ENCODE measurements at places on chromosomes 4 and X. TPM values are rescaled to one million over a fixed set of nuclear protein-coding genes. Genes with fewer than 3 reads are reported as not detected.

GRCh38 chrX:8364369-8365141 is 100.1 kb upstream of the VCX3B start:
- no peak for DNase-seq

GRCh38 chr4:151407018-151407417 is 2.0 kb upstream of the FHIP1A start:
- DNase-seq, result no peak

DNA sequence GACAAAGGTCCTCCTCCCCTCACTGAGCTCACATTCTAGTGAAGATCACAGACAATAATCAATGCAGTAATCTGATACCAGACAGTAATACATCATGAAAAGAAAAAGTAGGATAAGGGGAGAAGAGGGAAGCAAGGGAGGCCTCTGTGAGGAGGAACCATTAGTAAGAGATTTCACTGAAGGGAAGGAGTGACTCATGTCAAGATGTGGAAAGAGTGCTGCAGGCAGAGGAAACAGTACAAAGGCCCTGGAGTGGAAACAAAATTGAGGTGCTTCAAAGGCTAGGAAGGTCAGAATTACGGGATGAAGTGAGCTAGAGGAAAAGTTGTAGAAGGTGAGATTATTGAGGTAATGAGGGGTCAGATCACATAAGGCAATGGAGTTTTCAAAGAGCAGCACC is 38.1 kb downstream of the LAMTOR3 start:
- no peak for DNase-seq

- DNase-seq, result no peak
Observed at GRCh38 chrX:112611776-112612175, 68.0 kb downstream of the LHFPL1 start.

GRCh38 chrX:153926552-153926857 is 441 bp upstream of the ARHGAP4 start:
- no peak for DNase-seq

GRCh38 chr4:152678841-152679240 is 956 bp downstream of the TMEM154 start:
- no peak for DNase-seq

DNA sequence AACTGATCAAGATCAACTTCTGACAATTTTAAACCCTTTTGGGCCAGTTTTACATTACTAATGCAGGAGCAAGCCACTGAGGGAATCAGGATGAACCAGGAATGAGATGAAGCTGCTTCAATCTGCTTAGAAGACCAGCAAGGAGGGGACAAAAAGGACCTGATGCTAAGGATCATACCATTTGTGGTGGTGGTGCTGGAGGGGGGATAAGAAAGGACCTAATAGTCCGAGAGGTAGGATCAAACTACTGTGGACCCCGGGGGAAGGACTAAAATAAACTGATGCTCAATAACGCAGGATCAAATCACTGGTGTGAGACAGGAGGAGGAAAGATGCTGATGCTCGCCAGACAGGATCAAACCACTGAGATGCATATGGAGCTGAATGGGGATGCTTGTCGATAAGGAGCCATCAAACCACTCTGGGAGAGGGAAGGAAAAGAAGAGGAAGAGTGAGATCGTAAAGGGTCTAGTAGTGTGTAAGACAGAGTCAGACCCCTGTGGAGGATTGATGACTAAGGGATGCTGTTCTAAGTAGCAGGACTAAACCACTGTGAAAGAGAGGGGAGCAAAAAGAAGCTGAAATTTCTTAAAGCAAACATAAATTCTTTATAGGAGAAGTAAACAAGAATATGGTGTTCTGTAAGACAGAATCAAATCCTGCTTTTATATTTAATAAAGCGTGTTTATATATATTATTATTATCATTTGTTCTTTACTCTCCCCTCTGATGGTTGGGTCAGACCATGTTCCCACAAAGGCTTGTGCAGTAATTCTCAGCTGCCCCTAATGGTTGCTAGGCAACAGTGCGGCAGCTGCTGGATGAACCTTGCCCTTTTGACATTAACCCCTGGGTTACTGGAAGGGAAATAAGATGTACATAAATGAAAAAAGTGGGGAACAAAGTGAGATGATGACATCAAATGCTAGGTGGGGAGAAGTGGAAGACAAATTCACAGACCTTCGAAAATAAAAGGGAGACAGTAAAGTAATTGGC is 432.5 kb upstream of the FGF16 start:
- DNase-seq, result no peak

DNA sequence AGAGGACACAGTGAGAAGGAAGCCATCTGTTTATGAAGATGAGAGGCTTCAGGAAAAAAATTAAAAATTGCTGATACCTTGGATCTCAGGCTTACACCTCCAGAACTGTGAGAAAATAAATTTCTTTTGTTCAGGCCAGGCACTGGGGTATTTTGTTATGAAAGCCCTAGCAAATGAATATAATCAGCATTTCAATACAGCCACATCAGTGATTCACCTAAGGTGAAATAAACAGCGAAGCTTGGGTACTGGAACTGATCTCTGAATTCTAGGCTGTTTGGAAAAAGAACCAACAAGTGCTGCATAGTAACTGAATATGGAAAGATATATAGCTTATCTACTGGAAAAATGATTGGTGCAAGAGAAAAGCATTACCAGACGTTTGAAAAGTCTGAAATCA is 88.5 kb downstream of the PDS5A start:
- DNase-seq, result no peak

DNA sequence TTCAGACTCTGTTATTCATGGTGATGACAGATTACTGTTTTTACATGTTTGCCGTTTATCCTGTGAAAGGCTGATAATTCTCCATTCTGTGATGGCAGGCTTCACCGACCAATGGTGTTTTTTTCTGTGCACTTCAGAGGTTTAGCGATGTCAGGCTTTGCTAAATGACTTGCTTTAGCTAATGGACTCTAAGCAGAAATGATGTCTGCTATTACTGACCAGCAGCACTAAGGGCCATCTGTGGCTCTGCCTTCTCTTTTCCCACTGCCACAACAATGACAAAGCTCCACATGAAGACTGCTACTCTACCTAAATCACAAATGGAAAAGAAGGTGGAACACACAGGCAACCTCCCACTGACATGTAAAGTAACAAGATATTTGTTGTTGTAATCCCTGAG is 68.4 kb upstream of the ALB start:
- no peak for DNase-seq

DNA sequence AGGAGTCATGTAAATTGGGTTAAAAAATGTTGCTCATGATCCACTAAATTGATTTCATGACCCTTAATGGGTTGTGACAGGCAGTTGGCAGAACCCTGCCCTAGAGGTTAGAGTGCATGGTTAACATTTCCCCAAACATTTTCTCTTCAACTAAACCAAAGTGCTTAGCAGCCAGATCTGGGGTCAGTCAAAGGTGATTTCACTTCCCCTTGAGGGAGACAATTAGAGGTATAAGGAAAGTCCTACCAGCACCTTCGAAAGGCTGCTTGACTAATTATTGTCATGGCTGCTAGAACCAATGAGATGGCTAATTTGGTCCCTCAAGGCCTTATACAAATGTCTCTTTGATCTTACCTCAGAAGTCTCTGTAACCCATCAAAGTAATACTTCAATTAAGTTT is 30.9 kb upstream of the INTS6L start:
- DNase-seq, result no peak

DNA sequence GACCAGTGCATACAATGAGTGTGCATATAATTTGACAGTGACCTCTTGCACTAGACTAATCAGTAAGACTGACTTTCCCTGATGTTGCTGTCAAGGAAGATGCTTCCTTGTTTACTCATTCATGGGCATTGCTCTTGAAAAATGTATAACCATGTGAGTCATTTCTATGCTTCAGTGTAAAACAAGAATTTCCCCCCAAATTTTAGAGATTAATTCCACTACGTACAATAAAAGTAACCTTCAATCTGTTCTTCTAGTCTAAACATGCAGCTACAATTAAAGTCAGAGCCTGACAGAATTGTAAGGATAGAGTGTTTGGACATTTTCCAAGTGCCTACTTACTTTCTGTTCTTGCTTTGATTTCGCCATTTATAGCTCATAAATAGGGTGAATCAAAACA is 935.7 kb downstream of the RAPGEF2 start:
- DNase-seq, result no peak

DNA sequence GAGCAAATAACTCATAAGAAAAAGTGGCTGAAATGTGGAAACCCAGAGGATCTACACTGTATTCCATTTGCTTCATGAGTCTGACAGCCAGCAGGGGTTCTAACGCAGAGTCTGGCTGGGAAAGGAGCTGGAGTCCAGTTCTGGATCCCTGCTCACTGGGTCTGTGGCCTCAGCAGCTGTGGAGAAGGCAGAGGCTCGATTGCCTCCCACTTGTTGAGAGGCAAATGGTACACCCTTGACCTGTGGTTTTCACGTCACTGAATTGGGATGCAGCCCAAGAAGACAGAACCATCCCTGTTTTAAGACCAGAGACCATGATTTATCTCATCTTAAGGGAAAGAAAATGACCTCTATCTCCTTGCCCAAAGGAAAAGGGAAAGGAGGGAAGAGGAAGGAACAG is 147.0 kb upstream of the NOCT start:
- no peak for DNase-seq

GRCh38 chrX:37754516-37754915 is 25.3 kb upstream of the CYBB start:
- DNase-seq, result no peak

DNA sequence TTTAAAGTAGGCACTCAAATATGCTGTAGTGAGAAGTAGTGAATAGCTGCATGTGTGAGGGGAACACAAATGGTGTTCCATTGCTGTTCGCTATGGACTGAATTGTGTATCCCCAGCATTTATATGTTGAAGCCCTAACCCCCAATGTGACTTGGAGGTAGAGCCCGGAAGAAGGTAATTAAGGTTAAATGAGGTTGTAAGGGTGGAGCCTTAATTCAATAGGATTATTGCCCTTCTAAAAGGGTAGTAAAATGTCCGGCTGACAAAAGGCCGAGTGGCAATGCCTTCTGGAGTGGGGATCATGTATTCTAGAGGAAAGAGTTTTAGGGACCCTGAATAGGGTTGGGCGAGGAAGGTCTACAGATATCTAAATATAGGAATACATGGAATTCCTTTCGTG is 168.9 kb upstream of the NUDT10 start:
- DNase-seq, result no peak

- no peak for DNase-seq
Observed at GRCh38 chr4:99506781-99507180, 4.0 kb upstream of the C4orf17 start.

The UGT2B15 gene
- polyA plus RNA-seq, result 40.6 TPM

The FGF13 gene
- 0.49 TPM for polyA plus RNA-seq

The XAGE2 gene
- polyA plus RNA-seq, result 0.38 TPM

The PPID gene
- 9.0 TPM for polyA plus RNA-seq

The PRSS12 gene
- polyA plus RNA-seq, result 5.9 TPM

The HHIP gene
- 0.61 TPM for polyA plus RNA-seq

The LANCL3 gene
- not detected for polyA plus RNA-seq

The GATA1 gene
- polyA plus RNA-seq, result not detected

The ANKRD50 gene
- 1.2 TPM for polyA plus RNA-seq

The ERAS gene
- 0.11 TPM for polyA plus RNA-seq
